NCI-H2107 (cell line): ENCODE measurements at places on chromosomes 11 and 22.
A peak's percentile ranks its signal among the peaks of the same experiment; 100 is the strongest.

DNA sequence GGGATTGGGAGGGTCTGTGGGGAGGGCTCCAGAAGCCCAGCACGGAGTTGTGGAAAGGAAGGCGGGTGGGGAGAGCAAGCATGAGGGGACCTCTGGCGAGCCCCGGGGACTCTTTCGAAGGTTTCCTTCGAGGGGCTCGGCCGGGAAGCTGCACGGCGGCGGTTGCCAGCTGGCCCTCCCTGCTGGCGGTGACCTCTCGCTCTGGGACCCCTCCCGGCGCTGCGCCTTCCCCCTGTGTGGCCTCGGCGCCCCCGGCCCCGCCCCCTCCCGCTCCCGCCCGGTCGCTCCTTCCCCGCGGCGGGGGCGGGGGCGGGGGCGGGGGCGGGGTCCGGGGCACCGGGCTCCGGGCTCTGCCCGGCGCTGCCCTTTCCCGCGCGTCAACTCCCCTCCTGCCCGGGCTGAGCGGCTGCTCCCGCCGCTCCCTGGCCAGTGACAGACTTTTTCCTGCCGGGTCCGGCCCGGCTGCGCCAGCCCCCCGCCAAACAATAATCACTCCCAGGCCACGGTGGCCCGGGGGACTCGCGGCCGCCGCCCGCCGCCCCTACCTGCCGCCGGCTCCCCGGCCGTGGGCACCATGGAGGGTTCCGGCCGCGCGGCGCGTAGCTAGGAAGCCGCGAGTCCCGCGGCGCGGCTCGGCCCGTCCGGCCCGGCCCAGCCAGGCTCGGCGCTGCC, 941 bp downstream of the CLCF1 start:
- no peak for DNase-seq

- no peak for DNase-seq
Observed at GRCh38 chr11:2835296-2835695, 50.3 kb downstream of the CDKN1C start.

- no peak for DNase-seq
Observed at GRCh38 chr11:125348674-125349309, 147.3 kb downstream of the FEZ1 start.

DNA sequence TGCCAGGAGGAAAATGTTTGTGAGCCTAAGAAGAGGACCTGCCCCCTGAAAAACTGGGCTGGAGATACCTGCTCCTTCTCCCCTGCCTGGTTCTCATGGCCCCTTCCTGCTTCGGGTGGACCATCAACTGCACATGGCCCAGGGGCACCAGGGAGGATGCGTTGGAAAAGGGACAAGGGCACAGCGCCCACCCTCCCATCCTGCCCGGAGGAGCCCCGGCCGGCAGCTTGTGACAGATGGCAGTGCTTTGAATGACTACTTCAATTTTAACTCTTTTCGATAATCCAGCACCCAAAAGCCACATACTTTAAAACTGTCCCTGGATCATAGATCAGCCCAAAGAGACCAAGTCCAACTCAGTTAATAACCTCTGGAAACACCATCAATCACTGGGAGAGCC, 135.8 kb upstream of the NECTIN1 start:
- DNase-seq, result no peak

- DNase-seq, result no peak
Observed at GRCh38 chr11:94928117-94928990, 45.0 kb downstream of the CWC15 start.

DNA sequence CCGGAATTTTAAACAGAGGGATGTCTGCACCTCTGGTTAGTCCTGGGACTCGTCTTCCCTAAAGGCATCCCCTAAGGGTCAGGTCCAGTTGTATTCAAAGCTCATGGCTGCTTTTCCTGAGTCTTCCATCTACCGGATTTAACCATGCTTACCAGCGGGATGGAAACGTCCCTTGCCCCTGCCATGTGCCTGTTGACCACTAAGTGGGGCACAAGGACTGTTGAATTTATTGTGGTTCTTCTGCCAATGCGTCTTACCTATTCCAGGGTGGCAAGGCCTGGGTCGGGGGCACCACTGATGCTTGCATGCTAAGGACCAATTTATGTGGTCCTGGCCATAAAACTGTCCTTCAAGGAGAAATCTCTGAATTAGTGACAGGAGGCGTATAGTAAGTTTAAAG, 25.6 kb downstream of the ANKRD42 start:
- DNase-seq, result no peak

GRCh38 chr11:62542750-62543567, 3.6 kb downstream of the AHNAK start:
- DNase-seq, result peak; percentile 70

DNA sequence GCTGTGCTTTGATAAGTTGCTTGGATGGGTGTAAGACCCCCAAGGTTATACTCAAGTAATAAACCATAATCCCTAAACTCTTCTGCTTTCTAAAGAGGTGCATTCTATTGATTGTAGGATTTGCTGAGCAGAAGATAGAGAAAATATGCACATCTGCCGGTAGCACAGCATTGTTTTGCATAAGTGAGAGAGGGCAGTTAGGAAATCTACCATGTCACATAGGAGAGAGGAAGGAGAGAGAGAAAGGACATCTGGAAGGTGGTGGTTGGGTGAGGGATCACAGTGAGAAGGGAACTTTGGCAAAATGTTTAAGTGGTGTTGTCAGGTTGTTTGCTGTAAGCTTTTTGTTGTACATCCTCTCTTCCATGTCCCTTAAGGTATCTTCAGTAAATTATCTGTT, 73.6 kb upstream of the BDNF start:
- DNase-seq, result no peak

- no peak for DNase-seq
Observed at GRCh38 chr11:115092516-115092915, 411.7 kb downstream of the CADM1 start.

GRCh38 chr22:23397613-23398567, 182.2 kb downstream of the IGLL1 start:
- DNase-seq, result no peak

DNA sequence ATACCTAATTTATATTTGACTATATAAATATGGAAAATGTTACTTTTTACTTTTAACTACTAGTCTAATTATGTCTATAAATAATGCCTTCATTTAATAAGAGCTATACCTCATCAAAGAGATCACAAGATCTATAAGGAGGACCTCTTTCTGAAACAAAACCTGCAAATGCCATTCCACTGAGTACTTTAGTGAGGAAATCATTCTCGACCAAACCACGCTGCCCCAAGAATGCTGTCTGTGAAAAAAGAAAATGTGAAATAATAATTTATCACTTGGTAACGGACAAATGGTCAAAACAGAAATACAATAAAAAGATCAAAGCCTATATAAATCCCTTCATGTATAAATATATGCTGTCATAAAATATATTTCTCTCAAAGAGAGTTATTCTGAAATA, 301.7 kb downstream of the SBF2 start:
- no peak for DNase-seq

DNA sequence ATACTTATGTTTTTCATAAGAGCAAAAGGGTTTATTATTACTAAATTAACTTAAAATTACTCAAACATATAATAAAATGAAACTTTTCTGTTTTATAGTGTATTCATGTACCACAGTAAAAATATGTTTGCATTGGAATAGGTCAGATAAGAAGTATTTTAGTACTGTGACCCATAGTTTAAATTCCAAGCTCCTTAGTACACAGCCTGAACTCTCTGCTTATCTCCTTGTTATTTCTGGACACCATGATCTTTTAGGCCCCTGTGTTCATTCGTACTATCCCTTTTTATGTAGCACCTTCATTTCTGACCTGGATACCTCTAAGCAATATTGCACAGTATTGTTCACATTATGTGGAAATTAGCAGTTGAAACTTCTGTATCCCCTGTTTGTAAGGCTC, 296.7 kb upstream of the SYN3 start:
- DNase-seq, result no peak

DNA sequence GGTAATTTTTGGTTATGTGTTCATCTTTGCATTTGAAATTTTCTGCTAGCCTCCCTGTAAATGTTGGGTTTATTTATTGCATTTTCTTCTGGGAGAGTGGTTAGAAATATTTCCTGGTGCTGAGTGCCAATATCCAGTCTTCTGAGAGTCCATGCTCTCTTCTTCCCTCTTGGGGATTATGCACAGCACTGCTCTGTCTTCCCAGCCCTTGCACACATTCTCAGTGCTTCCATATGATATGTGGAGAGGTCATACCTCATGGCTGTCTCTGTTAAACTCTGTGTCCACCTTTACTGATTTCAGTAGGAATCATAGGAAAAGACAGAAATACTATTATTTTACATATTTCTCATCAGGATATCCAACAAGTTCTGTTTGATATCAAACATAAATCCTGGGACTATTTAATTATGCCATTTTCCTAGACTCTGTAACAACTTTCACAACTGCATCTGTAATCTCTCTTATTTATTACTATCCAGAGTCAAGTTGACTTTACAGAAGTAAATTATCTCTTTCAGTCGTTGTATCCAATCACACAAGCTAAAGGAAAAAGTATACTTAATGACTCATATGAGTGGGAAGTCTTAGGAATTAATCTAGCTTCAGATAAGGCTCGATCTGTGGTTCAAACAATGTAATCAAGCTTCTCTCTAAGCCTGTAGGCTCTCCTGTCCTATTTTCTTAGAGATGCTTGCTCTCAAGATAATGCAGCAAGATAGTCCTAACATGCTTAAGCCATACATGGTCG, 2.7 kb upstream of the NXPE1 start:
- DNase-seq, result no peak

- no peak for DNase-seq
Observed at GRCh38 chr11:64032050-64032449, 3.7 kb upstream of the FLRT1 start.

GRCh38 chr11:1753929-1754305, 3.5 kb upstream of the IFITM10 start:
- no peak for DNase-seq

GRCh38 chr11:121231576-121232278, 60.8 kb upstream of the SC5D start:
- DNase-seq, result no peak

DNA sequence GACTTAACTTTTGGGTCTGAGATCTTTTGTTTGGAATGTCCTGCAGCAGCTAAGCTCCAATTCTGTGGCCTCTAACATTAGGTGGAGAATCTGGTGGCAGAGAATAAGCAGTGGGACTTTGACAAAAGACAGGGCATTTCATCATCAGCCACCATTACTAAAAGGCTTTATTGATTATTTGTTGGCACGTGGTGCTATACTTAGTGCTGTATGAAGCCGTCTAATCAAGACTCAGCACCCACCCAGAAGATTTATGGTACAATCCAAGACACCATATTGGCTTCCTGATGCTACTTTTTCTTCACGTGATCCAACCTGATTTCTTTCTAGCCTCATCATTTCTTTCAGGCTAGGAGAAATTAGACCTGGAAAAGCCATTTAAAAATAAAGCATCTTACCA, 80.7 kb upstream of the GRAMD1B start:
- DNase-seq, result no peak

DNA sequence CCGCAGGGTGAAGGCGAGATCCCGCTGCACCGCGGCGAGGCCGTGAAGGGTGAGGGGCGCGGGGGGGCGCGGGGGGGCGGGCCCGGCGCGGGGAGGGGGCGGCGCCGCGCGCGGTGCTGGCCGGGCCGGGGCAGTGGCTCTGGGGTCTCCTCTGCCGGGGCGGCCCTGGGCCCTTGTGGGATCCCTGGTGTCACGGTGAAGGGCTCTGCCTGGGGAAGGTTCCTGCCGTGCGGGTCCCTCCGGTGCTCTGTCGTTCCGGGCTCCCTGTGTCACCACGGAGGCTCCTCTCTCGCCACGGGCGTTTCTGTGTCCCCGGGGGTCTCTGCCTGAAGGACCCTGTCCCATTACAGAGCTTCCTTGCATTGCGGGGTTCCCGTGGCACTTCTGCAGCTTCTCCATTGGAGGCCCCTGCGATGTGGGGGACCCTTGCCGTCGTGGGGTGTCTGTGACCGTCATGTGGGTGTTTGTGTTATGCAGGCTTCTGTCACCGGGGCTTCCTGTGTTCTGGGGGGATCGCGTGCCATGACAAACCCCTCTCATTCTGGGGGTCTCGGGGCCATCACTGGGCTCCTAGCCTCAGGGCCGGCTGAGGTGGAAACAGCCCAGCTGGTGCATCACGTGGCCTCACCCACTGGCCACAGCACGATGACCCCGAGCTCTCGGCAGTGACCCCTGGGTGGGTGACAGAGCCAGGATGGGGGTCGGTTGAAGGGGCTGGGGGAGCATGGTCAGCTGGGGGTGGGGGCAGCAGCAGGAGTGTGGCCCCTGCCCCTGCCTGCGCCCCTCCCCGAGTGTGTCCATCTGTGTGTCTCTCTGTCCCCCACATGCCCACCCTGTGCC, 25.3 kb downstream of the SHANK3 start:
- no peak for DNase-seq

- DNase-seq, result no peak
Observed at GRCh38 chr11:107857550-107858216, 904 bp downstream of the SLC35F2 start.

GRCh38 chr22:33691057-33691630, 229.1 kb downstream of the LARGE1 start:
- no peak for DNase-seq

DNA sequence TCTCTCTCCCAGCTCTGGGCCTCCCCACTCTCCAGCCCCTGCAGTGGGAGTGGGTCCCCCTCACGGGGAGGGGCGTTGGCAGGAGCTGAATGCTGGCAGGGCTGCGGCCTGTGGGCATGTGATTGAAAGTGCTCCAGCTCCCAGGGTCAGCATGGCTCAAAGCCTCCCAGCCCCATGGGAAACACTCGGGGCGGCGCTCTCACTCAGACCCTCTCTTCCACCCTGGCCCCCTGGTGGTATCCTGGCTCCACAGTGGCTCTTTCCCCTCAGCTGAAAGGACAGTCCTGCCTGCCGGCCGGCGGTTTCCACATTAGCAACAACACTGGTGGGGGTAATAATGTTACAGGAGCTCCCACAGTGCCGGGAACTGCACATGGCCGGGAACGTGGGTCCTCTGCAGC, 35.5 kb downstream of the POLR3H start:
- no peak for DNase-seq
